ENCODE measurements at places on chromosomes 6 and 20.

GRCh38 chr6:43391440-43392031, 22.1 kb upstream of the ZNF318 start:
- no peak for DNase-seq

DNA sequence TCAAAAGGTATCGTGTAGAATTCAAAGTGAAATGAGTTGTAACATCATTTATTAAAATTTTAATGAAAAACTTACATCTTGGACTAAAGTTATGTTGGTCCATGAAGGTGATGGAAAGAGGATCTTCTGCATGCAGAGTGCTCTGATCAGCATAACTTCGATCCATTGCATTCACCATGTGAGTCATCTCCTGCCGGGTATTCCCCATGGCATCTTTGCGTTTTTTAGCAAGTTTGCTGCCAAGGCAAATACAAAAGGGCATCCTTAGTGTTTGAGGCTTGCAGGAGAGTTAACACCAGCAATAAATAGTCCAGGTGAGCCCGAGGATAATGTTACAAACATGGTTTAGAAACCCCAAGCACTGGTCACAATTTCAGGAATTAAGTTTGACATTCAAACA, 104.2 kb upstream of the THEMIS start:
- no peak for DNase-seq

DNA sequence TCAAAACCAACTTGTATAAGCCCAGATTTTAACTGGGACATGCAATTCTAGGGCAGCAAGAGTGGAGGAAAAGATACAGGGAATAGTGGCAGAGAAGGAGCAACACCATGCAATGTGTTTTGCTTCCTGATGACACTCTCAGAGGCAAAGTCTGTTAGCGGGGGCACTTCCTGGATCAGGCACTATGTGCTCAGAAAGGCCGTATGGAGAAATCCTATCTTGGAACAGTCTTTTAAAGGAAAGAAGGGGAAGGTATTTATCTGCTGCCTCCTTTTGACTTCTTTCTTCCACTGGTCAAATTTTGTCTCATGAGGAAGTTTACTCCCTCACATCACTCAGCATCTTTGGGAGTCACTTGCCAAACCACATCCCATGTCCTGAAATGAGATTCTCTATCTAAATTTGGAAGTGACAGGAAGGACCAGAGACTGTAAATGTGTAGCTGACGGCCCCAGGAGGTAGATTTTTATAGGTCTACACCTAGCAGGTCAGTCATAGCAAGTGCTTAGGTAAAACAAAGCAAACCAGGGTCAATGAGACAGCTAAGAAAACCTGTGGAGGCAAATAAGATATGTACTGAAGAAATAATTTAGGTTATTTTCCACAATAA, 91.7 kb upstream of the ELOVL5 start:
- no peak for DNase-seq

GRCh38 chr6:11791354-11792107, 12.9 kb upstream of the ADTRP start:
- no peak for DNase-seq

DNA sequence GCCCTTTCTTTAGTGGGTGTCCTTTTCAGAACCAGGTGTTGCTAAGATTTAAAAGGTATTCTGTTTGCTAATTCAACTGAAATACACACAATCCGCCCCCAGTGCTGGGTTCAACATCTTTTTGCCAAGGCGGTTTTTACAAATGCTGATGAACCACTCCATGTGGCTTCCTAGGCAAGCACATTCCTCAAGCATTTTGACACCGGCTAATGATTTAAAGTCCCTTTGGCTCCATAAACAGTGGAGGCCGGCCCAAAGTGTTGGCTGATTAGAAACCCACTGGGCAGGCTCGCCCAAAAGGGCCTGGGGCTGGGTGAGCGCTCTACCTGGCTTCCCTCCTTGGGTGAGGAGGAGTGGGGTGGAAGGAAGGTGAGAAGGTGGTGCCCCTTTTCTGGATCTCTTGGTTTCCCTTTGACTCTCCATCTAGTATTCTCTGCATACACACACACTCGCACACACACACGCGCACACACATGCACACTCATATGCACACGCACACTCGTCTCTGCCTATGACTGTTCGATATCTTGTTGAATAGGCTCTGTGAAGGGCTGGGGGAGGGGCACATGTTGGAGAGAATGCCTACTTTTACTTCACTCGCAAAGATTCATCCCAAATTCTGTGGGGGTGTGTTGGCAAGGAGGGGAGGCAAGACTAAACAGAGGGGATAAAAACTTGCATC, 66.7 kb upstream of the ARMC2 start:
- no peak for DNase-seq

- no peak for DNase-seq
These were observed 238.8 kb downstream of the TSHZ2 start for GRCh38 chr20:53210931-53211330.

DNA sequence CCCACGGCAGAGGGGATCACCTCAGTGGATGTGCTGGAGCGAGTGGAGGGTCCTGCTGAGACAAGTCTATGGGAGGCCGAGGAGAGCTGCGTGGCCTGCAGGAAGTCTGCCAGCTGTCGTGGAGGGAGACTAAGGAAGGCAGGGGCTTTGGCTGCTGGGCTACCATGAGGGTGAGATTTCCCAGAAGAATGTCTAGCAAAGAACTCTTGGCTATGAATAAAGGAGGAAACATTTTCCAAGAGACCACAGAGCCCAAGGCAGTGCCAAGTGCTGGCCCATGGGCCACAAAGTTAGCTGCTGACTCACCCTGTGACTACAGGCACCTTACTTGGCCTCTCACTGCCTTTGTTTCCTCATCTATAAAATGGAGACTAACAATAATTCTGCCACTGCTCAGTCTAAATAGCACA, 73.4 kb downstream of the PRDM1 start:
- no peak for DNase-seq

DNA sequence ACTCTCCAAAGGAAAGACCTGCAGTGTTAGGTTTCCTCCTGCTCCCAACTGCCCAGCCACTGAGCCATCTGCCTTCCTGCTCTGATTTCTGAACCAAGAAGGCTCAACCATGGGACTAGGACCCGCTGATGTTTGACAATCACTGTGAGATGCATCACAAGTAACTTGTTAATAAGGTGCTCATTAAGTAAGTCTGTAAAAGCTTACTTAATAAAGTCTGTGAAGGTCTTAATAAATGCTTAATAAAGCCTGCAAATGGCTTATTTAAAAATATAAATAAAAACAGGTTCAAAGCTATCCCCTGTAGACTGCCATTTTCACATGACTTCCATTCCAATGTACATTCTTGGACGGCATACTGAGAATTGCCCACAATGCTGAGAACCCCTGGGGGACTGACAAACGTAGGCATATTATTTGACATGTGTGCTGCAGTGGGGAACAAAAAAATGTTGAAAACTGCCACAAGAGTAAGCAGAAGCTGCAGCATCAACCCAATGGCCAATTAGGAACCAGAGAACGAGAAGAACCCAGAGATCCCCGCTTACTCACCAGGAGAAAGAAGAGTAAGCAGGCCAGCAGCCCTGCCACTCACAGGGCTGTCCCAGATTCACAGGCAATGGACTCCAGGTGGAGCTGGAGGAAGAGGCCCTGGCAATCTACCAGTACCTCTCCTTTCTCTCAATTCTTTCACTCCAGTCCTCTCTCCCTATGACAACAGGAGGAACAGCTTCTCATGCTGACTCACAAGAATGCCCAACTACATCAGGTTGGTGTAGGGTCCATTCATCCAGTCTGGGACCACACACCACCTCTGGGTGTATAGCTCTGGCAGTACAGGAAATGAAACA, 19.5 kb downstream of the KIF13A start:
- DNase-seq = no peak

- no peak for DNase-seq
These were observed 657.5 kb downstream of the RFPL4B start for GRCh38 chr6:113004470-113005270.

DNA sequence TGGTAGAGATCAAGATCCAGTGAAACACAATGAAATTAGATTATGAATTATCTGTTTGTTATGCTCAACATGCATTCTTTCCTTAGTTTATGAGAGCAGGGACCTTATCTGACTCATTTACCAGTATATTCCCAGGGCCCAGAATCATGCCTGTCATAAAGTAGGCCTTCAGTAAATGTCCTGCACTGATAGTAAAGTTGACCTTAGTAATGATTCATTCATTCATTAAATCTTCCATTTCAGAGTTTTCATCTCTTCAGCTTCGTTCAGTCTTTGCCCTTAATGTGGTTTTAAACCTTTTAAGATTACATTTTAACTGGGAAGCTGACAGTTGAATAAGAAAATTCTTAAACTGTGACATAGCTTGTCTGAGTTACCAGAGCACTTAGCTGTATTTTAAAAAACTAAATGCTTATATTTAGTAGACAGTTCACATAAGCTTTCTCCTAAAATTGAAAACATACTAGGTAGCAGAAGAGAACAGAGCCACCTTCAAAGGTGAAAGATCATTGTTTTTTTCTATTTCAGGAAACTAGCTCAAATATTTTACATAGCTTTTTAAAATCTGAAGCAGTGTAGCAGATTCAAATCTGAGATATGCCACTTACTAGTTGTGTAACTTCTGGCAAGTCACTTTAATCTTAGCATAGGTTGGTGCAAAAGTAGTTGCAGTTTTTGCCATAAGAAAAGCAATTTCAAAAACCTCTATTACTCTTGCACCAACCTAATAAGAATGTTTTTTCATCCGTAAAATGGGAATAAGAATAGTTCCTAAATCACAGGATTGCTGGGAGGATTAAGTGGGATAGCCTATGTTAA, 41.4 kb downstream of the MCM8 start:
- no peak for DNase-seq

GRCh38 chr6:78577585-78577984, 289.8 kb upstream of the IRAK1BP1 start:
- DNase-seq = no peak

- no peak for DNase-seq
These were observed 130.5 kb upstream of the DTNBP1 start for GRCh38 chr6:15793288-15793687.

- DNase-seq = no peak
These were observed 152.7 kb upstream of the SLC22A16 start for GRCh38 chr6:110629153-110629552.

DNA sequence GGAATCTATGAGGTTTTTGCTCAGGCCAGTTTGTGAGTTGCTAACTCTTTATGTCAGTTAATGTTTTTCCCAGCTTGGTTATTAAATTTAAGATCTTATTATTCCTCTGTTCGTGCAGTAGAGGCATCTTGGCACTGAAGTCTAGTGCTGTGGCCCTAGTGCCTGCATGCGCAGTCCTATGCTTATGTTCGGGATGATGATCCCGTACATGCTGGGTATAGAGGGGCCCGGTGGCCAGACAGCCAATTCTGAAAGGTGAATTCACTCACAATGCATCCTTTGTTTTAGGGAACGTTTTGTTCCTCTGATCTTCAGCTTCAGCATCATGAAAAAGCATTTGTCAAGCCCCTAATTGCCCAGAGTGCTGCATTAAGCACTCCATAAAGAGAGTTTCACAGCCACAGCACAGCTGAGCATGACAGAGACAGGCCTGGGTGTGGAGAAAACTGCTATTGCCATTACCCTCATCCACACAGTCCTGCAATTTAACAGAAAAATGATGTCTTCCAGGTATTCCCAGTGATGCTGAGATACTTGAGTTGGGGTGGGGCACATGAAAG, 39.8 kb upstream of the BACH2 start:
- DNase-seq = no peak

GRCh38 chr6:89289710-89290109, 25.4 kb downstream of the GABRR2 start:
- DNase-seq = no peak

DNA sequence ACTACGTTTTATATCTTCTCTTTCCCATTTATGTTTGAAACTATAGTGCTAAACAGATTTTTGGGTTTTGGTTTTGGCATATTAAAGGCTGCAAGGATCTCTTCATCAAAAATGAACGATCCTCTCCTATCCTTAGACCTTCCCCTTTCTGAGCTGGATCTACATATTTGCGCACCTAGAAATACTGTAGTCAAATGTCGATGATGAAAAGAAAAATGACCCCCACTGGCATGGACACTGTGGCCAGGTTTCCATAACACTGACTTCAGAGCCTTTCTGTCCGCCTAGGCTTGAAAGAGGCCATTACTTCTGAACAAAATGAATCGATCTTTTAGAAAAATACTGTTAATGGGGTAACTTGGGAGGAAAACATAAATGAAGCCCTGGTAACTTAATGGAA, 5.8 kb downstream of the FLRT3 start:
- DNase-seq = no peak

- no peak for DNase-seq
These were observed 296.5 kb upstream of the SLC35B3 start for GRCh38 chr6:8731874-8732273.

DNA sequence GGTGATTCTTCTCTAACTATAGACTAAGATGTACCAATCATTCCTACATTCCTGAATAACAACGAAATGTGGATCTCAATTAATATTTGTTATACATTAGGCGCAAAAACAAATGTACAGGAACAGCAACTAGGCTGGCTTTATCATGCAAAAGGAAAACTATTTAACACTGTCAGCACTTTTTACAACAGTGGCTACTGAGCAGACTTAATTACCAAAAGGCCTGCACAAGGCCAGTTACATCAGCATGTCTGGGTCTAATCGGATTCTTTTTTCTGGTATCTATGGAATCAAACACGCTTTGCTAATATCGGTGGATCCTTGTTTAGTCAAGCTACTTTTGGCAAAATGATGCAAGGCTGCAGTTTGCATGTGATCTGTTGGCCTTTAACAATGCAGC, 176.5 kb downstream of the UBE3D start:
- DNase-seq = no peak

GRCh38 chr20:41369673-41370072, 3.1 kb upstream of the EMILIN3 start:
- no peak for DNase-seq

DNA sequence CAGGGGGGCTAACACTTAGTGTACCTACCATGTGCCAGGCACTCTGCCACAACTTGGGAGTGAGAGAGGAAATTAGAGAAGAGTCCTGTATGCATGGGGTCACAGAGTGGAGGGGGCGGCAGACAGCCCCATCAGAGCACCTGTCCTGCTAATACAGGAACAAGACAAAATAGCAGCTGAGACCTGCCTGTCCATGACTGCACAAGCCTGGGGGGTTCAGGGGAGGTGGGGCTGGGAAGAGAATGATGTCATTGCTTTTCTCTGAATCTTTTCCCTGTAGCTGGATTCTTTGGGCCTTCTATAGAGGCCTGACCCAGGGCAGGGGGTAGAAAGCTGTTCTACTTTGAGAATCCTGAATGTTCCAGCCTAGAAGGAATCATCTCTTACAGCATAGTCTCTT, 37.4 kb downstream of the FOXP4 start:
- no peak for DNase-seq

DNA sequence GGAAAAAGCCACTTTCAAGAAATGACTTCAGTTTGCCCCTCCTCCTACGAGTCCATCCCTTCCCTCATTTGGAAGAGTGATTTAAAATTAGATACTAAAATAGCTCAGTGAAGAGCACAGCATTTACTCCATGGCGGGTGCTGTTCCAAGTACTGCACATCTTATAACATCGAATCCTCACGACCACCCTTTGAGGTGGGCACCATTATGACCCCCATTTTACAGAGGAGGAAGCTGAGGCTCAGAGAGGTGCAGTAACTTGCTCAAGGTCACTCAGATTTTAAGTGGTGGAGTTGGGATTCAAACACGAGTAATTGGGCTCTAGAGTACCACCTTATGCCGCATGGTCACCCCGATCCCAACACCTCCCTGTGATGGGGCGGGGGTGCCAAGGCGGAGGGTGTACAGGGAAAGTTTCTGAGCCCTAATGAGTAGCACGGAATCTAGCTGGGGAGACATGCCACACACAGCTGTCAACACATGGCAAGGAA, 25.5 kb downstream of the TTBK1 start:
- no peak for DNase-seq

GRCh38 chr6:80357674-80358073, 251.2 kb downstream of the BCKDHB start:
- no peak for DNase-seq

Data from stimulated activated CD4-positive, alpha-beta T cell treated with anti-CD3 and anti-CD28 coated beads, Interleukin-15, amount 100 ng/mL, for 1 hour (primary cell).